ENCODE measurements at places on chromosomes 7 and 10.

GRCh38 chr10:77139252-77140160 is 498.1 kb downstream of the KCNMA1 start:
- peak; percentile 13 for DNase-seq

DNA sequence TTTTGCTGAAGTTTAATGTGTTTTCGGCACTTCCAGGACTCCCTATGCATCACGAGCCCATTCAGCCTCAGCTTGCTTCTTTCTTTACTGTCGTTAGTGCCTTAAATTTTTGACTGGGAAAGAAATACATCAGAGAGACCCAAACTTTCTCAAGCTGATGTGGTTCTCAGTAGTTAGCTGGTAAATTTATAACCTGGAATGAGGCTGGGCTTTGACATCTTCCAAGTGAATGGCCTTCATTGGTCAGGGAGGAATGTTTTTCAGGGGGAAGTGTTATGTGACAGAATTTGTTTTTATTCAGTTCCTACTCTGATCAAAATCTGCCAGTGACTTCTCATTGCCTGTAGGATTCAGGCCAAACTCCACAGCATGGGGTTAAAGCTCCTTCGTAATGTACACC is 296.9 kb downstream of the SORCS3 start:
- no peak for DNase-seq

GRCh38 chr7:37546677-37547076 is 98.0 kb upstream of the ELMO1 start:
- no peak for DNase-seq

GRCh38 chr7:24968165-24968564 is 11.8 kb downstream of the OSBPL3 start:
- no peak for DNase-seq

- no peak for DNase-seq
These were observed 10.5 kb downstream of the CAV2 start for GRCh38 chr7:116509982-116510579.

All from NCI-H524 treated with DMSO at 0.1 percent for 48 hours (cell line).